Activated CD8-positive, alpha-beta memory T cell treated with anti-CD3 and anti-CD28 coated beads, Interleukin-2, amount 50 U/mL, for 4 hours (primary cell): ENCODE measurements at places on chromosomes 3 and 15.

DNA sequence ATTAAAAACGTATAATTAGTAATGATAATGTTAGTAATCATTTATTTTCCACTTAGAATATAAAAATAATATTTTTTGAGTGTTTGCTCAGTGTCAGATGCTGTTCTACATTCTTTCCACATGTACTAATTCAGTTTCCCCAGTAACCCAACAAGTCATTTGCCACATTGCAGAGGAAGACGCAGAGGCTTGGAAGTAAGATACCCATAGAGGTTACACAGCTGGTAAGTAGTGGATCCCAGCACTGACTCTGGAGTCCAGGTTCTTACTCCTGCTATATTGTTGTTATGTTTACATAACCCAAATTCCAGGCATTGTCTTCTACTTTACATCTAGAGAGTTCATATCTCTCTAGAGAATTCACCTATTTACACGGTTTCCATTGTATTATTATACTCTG, 48.2 kb upstream of the MYO5C start:
- no peak for DNase-seq

- DNase-seq: no peak
Observed at GRCh38 chr3:115720983-115721382, 97.7 kb downstream of the GAP43 start.

GRCh38 chr15:74188216-74188615, 14.4 kb downstream of the STRA6 start:
- DNase-seq: no peak

GRCh38 chr15:87215100-87215499, 1041.4 kb downstream of the NTRK3 start:
- no peak for DNase-seq

- DNase-seq: no peak
Observed at GRCh38 chr3:179020112-179020511, 51.5 kb downstream of the ZMAT3 start.

DNA sequence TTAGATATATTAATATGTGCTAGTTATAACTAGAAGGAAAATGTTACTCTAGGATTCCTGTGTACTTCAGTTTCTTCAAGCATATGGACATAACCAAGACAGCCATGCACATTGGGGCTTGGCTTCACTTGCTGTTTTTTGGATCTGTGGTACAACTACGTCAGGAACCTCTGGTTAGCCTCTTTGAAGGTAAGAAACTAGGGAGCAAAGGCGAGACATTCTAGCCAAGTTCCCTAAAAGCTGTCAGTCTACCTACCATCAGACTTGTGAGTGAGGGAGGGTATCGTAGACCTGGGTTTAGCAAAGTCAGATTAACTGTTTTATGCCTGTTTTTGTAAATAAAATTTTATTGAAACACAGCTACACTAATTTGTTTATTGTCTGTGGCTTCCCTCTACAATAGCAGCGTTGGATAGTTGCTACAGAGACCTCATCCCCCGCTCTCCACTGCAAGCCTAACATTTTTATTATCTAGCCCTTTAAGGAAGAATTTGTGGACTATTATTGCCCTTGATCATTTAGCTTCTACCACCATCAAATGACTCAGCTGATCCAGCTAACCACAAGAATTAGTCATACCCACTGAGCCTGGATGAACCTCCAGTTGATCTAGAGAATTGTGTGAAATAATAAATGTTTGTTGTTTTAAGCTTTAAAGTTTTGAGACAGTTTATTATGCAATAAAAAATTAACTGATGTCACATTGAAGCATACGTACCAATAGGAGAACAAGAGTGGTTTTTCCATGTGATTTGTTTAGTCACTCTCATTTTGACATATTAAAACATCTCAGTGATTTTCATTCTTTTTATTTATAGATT, 58.1 kb downstream of the RSRC1 start:
- no peak for DNase-seq

DNA sequence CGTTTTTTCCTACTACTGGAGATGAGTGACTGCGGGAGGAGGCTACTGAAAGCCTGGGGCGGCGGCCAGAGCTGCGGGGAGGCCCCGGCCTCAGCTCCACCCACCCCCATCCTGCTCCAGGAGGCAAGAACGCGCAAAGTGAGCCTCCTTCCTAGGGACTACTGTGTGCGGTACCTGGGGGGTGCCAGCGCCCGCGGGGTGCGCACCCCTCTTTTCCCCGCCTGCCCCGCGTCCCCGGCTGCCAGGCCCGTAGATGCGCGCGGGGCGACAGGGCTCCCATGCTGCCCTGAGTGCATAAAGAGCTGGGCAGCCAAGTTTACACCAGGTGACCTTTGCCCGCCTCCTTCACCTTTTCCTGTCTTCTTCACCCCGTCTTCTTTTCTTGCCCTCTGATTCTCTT, 2.5 kb upstream of the USF3 start:
- DNase-seq: no peak

GRCh38 chr3:112617285-112617684, 23.7 kb downstream of the CCDC80 start:
- no peak for DNase-seq

DNA sequence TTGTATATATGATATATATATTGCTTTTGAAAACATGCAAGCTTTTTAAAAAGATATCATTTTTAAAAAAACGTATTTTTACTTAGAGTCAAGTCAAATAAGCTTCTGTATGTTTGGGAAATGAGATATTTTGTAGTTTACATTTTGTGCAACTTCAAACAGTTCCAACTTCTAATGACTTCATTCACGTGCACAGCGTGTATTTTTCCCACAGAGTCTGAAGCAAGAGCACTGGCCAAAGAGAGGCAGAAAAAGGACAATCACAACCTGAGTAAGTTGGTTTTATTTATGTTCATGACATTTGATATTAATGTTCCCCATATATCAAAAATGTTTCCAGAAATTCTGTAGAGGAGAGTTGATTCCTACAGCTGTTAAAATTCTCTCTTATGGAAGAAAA, 47.9 kb upstream of the SAMMSON start:
- DNase-seq: no peak

DNA sequence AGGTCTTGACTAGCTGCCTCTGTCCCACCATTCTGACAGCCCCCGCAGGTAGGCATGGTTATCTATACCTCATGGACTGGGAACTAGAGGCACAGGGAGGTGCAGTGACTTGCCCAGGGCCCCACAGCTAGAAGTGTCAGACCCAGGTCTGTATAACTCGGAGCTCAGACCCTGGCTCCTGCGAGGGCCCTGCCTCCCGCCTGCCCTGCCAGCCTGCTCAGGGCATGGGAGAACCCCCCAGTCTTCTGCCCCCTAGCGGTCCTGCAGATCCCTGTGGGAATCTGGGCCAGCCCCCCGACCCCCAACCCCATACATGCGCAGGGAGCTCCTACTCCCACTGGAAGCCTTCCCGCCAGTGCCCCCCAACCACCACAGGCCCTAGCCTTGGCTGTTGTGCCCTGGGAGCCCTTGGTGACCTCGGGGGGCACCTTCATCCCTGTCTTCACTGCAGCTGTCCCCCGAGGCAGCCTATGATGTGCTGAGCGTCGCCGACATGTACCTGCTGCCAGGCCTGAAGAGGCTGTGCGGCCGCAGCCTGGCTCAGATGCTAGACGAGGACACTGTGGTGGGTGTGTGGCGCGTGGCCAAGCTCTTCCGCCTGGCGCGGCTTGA, 6.9 kb downstream of the ABTB1 start:
- no peak for DNase-seq

DNA sequence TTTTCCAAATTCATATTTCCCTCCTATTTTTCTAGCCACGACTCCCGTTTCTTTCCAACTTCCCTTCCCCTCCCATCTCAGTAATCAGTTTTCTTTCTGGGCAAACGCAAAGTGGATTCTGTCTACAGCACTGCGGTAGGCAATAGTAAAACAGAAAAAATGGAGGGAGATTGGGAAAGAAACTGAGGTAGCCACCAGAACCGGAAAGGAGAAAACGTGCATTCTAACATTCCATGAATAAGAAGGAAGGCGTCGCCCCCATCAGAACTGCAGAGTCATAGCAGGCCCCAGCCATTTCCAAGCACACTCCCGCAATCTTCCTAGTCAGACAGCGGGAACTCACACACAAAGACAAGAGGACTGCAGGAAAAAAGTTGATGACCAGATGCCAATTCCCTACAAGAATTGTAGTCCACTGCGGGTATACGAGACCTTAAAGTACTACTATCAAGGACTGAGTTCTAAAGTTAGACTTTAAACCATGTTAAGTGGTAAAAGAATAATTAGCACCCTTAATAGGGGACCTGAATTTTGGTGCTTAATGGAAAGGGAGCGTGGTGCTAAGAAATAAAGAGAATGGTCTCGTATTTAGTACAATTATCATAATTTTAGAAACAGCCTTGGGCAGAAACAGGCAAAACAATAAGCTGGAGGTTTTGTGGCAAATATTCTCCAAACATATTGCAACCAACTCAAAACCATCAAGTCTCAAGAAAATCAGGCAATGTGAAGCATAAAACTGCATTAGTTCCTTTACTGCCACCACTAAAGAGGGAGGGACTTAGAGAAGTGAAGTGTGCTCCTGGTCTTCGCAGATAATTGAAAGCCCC, 1.4 kb downstream of the PFN2 start:
- DNase-seq: no peak

- no peak for DNase-seq
Observed at GRCh38 chr3:139564294-139564861, 24.8 kb upstream of the RBP1 start.
